Uterus (tissue), 4 donors: ENCODE measurements at places on chromosomes 5 and 9. TPM values are rescaled to one million over a fixed set of nuclear protein-coding genes. Genes with fewer than 3 reads are reported as not detected.
A peak's percentile ranks its signal among the peaks of the same experiment; 100 is the strongest.

Gene FTMT
- not detected for total RNA-seq

Gene CARTPT
- total RNA-seq: not detected

Gene TOR4A
- 11.8 TPM for total RNA-seq

Gene PCDHGA7
- 14.1 TPM for total RNA-seq

Gene PCDHB10
- total RNA-seq: 3.2 TPM

DNA sequence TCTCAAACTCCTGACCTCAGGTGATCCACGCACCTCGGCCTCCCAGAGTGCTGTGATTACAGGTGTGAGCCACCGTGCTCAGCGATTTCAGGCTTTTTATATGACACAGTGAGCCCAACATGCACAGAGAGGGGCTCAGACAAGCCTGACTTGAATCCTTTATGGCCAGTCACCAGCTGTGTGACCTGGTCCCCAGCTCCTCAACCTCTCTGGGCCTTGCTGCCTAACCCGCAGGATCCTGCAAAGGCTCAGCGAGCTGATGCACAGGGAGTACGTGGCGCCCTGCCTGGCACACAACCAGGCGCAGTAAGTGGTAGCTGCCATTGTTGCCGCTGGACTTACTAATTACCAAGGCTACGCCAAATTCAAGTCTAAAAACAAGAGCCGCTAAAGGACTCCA, 16.6 kb upstream of the NCS1 start:
- no peak for DNase-seq
- H3K36me3 ChIP-seq: no peaks in the 10 kb centered on the region
- no peak overlapping the region for H3K4me3 ChIP-seq
- H3K27me3 ChIP-seq: no peaks in the 10 kb centered on the region

- DNase-seq: no peak
- no peaks in the 10 kb centered on the region for H3K4me1 ChIP-seq
- H3K27ac ChIP-seq: no peak overlapping the region
- H3K4me3 ChIP-seq: no peak overlapping the region
- no peaks in the 10 kb centered on the region for H3K36me3 ChIP-seq
These were observed 316.3 kb upstream of the POU5F2 start for GRCh38 chr5:94057655-94058054.

DNA sequence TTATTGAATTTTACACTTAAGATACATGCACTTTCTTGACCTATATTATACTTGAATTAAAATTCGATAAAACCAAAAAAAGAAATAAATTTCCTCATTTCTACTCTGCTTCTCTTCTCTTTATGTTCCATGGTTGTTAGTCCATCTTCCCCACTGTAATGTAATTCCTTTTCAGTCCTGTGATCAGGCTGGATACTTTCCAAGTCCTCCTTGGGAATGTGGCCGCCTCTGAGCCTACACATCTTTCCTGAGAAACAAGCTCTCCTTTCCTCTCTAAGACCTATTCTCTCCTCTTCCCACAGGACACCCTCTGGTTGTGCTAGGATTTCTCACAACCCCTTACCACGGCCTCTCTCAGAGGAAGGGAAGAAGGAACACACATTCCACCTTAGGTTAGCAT, 285.1 kb downstream of the DNAH5 start:
- H3K4me1 ChIP-seq: no peaks in the 10 kb centered on the region
- no peaks in the 10 kb centered on the region for H3K36me3 ChIP-seq
- no peak overlapping the region for H3K27ac ChIP-seq
- DNase-seq: no peak

DNA sequence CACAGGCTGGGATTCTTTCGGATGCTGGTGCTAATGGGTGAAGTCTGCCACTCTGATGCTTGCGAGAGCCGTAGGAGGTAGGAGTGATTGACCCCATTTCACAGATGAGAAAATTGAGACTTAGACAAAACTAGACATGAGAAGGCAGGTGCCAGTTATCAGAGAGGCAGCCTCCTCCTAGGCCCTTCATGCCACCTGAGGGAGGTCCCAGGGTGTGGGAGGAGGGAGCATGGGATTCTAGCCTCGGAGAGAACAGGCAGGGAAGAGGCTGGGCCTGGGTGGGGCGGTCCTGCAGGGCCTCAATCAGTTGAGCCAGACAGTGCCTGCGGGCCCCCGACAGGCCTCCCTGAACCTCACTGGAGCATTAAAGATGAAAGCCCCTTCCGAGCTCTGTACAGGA, 112.4 kb downstream of the COL23A1 start:
- no peak overlapping the region for H3K4me3 ChIP-seq
- no peak overlapping the region for H3K27ac ChIP-seq
- no peaks in the 10 kb centered on the region for H3K36me3 ChIP-seq

DNA sequence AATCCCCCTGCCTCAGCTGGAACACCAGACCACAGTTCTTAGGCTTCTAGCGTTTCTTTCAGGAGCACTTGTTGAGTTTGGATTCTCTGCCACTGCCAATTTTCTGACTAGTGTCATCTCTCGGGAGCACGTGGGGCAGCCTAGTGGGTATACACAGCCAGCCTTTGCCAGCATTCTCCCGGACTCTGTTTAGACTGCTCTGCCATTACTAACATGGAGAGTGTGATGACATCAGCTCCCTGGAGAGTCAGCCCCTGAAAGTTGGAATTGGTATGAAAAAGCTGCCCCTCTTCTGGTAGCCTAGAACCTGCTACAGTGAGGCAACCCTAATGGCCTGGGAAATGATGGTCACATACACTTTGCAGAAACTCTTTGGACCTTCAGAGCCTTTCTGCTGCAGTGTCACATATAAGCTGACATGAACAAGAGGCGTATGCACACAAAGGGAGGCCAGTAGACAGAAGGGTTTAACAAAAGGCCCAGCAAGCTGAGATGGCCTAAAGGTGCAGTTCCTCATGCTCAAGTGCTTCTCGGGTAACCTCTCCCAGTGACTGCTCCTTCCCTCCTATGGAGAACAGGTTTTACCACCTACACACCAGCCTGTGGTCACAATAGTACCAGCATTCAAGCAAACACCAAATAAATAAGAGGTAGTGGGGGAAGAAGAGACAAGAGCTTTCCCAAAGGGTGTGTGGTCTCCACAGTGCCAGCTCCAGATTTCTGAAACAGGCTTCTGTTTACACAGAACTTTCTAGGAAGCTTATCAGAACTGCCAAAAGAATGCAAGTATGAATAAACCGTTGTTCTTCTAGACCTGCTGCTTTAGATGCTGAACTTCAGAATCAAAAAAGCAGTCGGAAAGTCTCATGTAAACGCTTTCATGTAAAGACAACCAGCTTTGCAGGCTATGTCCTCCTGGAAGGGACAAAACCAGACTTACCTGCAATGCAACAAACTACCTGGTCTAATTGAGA, 16.5 kb downstream of the SPACA9 start:
- H3K27ac ChIP-seq: no peak overlapping the region
- H3K4me1 ChIP-seq: no peaks in the 10 kb centered on the region
- H3K36me3 ChIP-seq: no peaks in the 10 kb centered on the region
- no peaks in the 10 kb centered on the region for H3K27me3 ChIP-seq
- DNase-seq: no peak

- H3K4me3 ChIP-seq: no peak overlapping the region
- DNase-seq: no peak
- no peak overlapping the region for H3K27ac ChIP-seq
These were observed 33.3 kb upstream of the RAD23B start for GRCh38 chr9:107249665-107250285.

DNA sequence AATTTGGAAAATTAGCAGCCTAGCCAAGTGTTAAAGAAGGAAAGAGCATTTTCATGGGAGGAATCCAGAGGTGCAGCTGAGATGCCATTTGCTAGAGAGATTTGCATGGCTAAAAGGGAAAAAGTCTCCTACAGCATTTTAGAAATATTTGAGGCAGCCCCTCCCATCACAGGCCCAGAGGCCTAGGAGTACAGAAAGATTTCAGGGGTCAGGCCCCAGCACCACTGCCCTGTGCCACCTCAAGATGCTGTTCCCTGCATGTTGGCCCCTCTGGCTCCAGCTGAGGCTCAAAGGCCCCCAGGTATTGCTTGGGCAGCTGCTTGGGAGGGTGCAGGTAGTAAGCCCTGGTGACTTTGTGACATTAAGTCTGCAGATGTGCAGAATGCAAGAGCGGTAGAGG, 26.9 kb upstream of the NPR3 start:
- H3K27ac ChIP-seq: no peak overlapping the region
- no peak for DNase-seq

DNA sequence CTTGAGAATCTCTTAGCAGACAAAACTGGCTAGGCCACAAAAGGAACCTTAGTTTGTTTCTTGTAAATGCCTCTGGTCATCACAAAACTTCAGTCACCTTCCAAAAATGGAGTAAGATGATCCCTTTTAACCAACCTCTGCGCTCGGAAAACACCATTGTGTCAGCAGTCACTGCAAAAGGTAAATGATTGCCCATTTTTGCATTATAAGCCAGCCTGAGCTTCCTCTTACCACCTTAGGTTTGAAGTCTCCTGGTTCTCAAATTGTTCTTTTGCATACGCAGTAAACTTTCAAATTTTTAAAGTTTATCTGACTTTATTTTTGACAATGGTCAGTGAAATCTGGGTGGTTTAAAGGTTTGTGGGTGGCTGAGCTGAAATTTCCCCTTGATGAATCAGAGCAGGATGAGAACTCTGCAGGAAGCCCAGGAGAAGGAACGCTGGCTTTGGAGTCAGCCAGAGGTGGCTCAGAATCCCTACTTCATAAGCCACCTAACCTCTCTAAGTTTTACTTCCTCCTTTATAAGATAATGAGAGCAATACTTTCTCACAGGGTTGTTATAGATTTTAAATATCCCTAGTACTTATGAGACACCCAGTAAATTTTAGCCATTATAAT, 131.4 kb downstream of the MED10 start:
- H3K27me3 ChIP-seq: no peaks in the 10 kb centered on the region
- DNase-seq: no peak
- no peaks in the 10 kb centered on the region for H3K36me3 ChIP-seq
- no peak overlapping the region for H3K4me3 ChIP-seq
- H3K4me1 ChIP-seq: no peaks in the 10 kb centered on the region
- no peak overlapping the region for H3K27ac ChIP-seq

- H3K27ac ChIP-seq: no peak overlapping the region
- no peaks in the 10 kb centered on the region for H3K27me3 ChIP-seq
- H3K36me3 ChIP-seq: no peaks in the 10 kb centered on the region
- H3K4me3 ChIP-seq: no peak overlapping the region
These were observed 108.1 kb upstream of the PRRC1 start for GRCh38 chr5:127409246-127409917.

GRCh38 chr5:150517272-150518152, 9.6 kb downstream of the NDST1 start:
- H3K36me3 ChIP-seq: no peaks in the 10 kb centered on the region
- H3K27ac ChIP-seq: peak overlapping the region; percentile 20
- H3K4me1 ChIP-seq: peaks cover 6% of the 10 kb centered on the region
- peak; percentile 59 for DNase-seq
- no peaks in the 10 kb centered on the region for H3K27me3 ChIP-seq
- no peak overlapping the region for H3K4me3 ChIP-seq

- H3K36me3 ChIP-seq: no peaks in the 10 kb centered on the region
- H3K27ac ChIP-seq: no peak overlapping the region
- no peak overlapping the region for H3K4me3 ChIP-seq
- no peaks in the 10 kb centered on the region for H3K27me3 ChIP-seq
- no peaks in the 10 kb centered on the region for H3K4me1 ChIP-seq
These were observed 15.0 kb downstream of the ANKRD34B start for GRCh38 chr5:80555099-80555498.

DNA sequence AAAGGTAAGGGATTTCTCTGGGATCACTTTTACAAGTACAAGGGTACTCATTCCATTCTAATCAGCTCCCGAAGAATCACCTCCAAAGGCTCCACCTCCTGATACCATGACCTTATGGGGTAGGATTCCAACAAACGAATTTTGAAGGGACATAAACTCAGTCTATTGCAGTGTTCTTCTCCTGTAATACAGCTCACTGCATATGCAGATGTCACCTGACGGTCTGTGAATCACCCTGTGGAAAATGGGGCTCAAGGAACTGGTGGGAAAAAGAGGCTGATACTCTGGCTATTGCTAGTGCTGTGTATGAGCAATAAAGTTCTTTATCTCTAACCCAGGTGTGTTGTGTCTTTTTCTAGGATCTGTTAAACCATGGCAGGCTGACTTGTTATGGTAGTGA, 42.4 kb upstream of the CCDC112 start:
- DNase-seq: no peak
- no peak overlapping the region for H3K27ac ChIP-seq
- no peaks in the 10 kb centered on the region for H3K36me3 ChIP-seq
- H3K4me3 ChIP-seq: no peak overlapping the region
- H3K27me3 ChIP-seq: no peaks in the 10 kb centered on the region

DNA sequence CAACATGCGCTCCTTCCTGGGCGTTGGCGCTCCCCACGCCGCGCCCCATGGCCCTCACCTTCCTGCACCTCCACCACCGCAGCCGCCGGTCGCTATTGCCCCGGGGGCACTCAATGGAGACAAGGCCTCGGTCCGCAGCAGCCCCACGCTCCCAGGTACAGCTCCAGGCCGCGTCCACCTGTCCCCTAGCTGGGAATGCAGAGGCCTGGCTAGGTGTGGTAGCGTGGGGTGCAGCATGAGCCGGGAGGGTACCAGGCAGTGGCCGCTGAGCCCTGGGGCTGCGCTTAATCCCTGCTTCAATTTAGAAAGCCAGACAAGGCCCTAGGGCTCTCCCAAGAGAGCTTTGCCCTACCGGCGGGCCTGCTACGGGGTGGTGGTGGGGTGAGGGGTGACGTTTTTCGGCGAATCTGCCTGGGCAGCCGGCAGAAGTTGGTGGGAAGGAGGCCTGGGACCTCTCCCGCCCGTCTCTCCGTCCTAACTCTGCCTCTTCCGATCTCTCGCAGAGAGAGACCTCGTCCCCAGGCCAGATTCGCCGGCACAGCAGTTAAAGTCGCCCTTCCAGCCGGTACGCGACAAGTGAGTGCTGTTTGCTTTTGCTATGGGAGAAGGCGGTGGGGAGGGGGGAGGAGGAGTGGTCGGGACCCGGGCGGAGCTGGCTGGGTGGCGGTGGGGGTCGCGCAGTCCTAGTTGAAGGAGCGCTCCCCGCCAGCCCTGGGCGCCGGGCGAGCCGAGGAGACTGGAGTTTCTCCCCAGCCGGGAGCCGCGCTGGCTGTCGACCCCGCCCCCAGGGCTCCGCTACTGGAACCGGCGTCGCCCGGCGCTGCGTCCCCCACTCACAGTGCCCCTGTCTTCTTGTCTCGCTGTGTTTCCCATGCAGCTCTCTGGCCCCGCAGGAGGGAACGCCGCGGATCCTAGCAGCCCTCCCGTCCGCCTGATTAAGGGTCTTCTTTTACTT, 4.8 kb downstream of the IRX1 start:
- no peaks in the 10 kb centered on the region for H3K36me3 ChIP-seq
- DNase-seq: no peak
- no peak overlapping the region for H3K27ac ChIP-seq

GRCh38 chr5:121088341-121088740, 624.2 kb downstream of the PRR16 start:
- H3K27ac ChIP-seq: no peak overlapping the region
- H3K36me3 ChIP-seq: no peaks in the 10 kb centered on the region
- H3K27me3 ChIP-seq: no peaks in the 10 kb centered on the region
- H3K4me3 ChIP-seq: no peak overlapping the region
- no peaks in the 10 kb centered on the region for H3K4me1 ChIP-seq

DNA sequence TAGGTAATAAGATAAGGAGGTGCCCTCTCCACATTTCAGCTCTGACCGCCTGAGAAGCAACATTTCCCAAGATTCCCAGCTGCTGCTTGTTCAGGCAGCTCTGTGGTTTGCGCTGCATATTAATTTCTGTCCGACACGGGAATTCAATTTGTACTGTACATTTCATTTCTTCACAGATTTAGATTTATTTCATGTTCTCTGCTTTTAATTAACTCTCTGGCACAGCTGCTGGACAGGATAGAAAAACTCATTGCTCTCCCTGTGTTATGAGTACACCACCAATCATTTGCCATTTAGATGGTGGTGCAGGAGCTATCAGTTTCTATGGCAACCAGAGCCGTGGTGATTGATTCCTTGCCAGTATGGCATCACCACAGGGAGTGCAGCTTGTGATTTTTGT, 558.5 kb downstream of the DMRTA1 start:
- H3K27me3 ChIP-seq: no peaks in the 10 kb centered on the region
- no peak overlapping the region for H3K27ac ChIP-seq
- no peak for DNase-seq
- H3K4me1 ChIP-seq: no peaks in the 10 kb centered on the region
- H3K4me3 ChIP-seq: no peak overlapping the region
